ENCODE measurements at places on chromosomes 12 and 14.

DNA sequence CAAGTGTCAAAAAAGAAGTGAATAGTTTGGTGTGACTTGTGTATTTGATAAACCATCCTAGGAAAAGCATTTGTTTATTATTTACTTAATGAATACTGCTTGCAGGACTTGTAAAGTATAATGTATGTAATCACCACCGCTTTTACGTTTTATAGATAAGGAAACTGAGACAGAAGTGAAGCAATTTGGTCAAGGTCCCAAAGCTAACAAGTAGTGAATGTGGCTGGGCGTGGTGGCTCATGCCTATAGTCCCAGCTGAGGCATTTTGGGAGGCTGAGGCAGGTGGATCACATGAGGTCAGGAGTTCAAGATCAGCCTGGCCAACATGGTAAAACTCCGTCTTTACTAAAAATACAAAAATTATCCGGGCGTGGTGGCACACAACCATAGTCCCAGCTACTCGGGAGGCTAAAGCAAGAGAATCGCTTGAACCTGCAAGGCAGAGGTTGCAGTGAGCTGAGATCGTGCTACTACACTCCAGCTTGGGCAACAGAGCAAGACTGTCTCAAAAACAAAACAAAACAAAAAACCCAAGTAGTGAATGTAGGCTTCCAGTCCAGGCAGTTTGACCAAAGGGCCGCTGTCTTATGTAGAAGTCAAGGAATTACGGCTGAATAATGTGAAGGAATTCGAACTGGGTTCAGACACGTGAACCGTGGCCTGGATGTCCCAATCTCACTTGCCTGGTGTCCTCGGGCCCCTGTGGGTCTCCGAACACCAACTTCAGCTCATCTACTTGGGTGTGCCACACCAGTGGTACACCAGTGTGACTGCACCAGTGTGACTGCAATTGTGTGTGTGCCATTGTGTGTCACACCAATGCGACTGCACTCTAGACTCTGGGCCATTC lies 88.3 kb upstream of the MED13L start:
- DNase-seq: no peak

DNA sequence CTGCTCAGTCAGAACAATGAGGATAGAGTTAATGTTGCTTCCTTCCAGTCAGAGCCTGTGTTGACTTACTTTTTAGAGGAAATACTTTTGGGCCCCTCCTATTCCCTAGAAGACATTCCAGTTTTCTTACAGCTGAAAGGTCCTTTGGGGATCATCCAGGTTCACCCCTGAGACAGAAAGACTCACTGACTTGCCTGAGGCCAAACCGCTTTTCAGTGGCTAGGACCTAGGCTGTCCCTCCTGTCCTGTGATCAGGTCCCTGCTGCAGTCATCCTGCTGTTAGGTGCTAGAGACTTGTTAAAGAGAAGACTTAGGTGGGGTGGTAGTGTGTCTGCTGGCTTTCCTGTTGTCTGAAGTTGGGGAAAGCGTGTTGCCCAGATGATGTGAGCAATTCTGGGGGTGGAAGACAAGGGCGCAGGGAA lies 39.6 kb downstream of the SUSD6 start:
- no peak for DNase-seq

- no peak for DNase-seq
Measured at GRCh38 chr12:128191380-128191779, 75.6 kb upstream of the TMEM132C start.

GRCh38 chr14:100774164-100774537 lies 47.5 kb downstream of the DLK1 start:
- no peak for DNase-seq

GRCh38 chr12:51972422-51972812 lies 20.9 kb downstream of the ACVR1B start:
- DNase-seq: no peak

- DNase-seq: no peak
Measured at GRCh38 chr12:12812618-12813119, 477 bp upstream of the DDX47 start.

GRCh38 chr12:48716168-48716492 lies 377 bp downstream of the CCNT1 start:
- DNase-seq: no peak

GRCh38 chr14:30443368-30444007 lies 115.5 kb upstream of the G2E3 start:
- no peak for DNase-seq

GRCh38 chr14:64209444-64210131 lies 84.6 kb downstream of the ESR2 start:
- DNase-seq: no peak
